ENCODE measurements at places on chromosomes 2 and 18.

DNA sequence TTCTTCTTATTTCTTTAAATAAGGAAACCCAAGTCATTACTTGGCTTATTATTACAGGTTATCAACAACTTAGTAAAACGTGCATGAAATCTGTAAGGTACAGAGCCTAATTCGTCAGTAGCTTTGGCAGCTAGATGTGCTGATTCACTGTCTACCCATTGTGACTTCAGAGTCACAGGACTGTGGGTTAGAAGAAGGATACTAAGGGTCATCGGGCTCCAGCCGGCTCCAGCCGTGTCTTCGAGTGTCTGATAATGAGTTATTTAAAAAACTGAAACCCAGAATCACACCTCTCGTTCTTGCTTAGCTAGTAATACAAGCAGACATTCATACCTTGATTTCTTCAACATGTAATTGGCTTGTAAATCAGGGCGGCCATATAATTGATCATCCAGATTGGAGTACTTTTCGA, 170.5 kb downstream of the FMNL2 start:
- peak; percentile 74 for DNase-seq

DNA sequence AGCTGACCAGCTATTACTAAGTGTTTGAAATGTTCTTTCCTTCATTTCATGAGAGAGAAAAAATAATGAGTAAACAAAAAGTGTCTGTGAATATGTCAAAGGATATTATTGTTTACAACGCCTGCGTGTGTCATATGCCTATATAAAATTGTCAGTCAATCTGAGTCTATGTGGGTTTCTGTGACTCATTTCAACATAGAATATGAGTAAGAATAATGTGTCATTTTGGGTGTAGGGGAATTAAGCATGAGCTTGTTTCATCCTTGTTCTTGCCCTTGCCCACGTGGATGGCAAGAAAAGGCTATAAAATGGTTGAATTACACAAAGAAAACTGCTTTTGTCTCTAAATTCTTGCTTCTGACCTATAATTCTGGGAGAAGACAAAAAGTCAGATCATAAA, 466.0 kb downstream of the PTH2R start:
- DNase-seq, result no peak

GRCh38 chr18:45664824-45665763, 49.8 kb downstream of the SLC14A2 start:
- DNase-seq, result peak; percentile 26

DNA sequence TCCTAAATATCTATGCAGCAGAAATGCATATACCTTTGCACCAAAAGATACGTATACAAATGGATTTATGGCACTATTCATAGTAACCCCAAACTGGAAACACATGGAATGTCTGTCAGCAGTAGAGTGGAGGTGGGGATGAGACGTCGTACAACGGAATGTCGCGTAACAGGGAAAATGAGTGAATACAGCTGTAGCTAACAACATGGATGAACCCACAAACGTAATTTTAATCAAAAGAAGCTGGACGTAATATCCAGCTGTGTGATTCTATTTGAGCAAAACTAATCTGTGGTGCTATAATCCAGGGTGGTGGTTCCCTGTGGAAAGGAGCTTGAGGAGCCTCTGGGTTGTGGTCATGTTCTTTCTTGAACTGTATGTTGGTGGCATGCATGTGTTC, 89.9 kb downstream of the MTA3 start:
- DNase-seq, result no peak

GRCh38 chr2:864501-865106, 86.0 kb upstream of the SNTG2 start:
- no peak for DNase-seq

DNA sequence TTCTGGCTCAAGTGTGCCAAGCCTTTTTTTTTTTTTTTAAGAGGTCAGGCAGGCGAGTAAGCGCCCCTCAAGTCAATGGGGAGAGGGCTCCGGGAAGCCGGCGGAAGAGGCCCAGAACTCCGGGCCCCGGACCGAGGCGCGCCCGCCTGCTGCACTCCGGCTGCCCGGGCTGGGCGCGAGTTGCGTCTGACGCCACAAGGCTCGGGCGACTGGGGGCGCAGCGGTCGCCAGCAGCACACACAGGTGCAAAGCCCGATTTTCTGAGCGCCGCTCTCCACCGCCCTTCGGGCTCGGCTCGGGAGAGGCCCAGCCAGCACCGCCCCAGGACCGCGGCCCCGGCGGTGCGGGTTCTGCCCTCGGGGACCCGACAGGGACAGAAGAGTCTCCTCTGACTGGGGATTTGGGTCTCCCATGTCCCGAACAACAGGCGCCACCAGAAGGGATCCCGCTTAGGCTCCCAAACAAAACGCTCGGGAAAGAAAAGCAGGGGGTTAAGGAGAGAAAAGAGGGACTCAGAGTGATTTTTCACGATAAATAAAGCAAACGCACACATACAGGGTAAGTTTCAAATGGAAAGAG, 787 bp downstream of the ERBB4 start:
- DNase-seq, result no peak

GRCh38 chr2:172168917-172169346, 66.2 kb upstream of the DLX2 start:
- peak; percentile 58 for DNase-seq

DNA sequence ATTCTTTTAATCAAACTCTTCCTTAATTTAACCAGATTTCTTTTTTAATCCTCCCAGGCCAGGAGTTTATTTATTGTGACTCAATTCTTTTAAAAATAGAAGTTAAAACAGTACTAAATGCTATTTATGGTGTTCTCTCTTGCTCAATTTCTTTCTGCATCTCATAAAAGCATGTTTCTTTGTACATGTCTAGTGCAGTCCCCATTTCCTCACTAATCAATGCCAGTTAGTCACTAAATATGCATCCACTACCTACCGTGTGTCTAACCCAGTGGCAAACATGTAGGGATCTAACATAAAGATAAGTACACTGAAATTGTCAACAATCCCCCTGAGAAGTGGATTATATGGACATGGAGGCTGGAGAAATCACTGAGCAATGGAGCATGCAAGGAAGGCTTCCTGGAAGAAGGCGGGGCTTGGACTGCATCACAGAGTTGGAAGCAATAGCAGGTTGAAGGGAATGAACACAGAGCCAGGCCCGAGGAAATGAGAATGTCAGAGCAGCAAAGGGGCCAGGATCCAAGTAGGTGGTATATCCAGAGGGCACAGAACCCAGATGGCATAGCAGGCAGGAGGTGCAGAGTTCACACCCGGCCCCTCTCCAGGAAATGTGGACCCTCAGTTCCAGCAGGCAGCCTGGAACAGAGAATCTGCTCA, 105.3 kb upstream of the FOSL2 start:
- DNase-seq, result no peak

DNA sequence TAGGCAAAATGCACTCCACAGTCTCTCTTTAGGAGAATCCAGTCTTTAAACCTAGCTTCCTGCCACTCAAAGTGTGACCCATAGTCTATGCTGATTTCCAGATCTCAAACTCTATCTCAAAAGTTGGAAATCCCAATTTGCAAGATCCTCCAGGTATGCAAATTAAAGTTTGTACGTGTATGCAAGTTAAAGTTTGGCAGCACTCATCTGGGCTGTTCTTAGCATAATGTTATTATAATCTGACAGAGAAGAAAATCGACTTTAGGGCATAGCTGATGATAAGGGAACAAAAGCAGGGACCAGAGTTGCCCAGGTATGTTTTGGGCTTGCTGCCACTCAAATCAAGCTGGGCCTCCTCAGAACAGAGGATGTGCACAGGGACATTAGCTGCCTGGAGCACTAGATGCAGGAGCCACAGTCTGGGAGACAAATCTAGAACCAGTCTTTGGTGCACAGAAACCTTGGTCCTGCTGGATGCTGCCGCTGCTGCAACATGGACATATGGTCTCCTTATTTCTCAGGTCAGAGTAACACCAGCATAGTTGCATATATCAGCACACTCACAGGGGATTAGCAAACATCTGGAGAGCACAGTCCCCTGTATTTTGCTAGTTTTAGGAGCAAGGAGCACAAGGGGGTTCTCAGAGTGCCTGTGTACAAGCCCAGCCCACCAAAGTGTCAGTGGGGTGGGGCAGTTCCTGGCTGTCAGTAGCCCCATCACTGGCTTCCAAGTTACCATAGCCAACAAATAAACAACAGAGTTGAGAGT, 242.6 kb downstream of the TTC32 start:
- no peak for DNase-seq

- DNase-seq, result no peak
These were observed 791.4 kb upstream of the FANCL start for GRCh38 chr2:59032499-59032898.

DNA sequence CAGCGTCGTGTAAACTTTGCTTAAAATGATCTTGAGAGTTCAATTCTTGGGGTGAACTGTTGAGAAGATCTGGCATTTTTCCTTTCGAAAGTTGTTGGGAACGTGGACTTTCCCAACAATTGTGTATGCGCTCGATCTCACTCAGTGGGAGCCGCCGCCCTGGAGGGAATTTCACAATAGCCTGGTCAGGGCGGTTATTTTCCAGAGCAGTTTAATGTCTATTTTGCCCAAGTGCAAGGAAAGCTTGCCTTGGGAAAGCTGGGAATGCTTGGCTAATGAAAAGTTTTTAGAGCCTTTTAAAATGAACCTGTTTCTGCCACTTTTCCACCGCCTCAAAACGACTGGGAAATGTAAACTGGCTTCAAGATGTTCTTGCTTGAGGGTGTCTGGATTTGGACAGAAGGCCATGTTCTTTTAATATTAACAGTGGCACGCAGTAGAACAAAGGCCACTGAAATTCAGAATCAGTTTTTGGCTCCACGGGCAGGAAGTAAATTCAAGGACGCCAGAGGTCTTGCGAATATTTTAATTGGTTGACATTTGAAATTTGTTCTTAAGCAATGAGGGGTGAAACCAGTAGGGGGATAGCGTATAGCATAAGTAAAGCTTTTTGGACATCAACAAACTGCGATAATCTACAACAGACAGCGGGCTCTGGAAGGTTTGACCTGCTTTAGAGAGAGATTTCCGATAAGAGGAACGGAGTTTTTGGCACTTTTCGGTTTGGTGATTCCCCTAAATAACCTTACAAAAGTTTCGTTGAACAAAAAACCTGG, 1.2 kb downstream of the CFLAR start:
- DNase-seq, result peak; percentile 81

- peak; percentile 62 for DNase-seq
These were observed 310.9 kb downstream of the PRKCE start for GRCh38 chr2:45962177-45962921.

DNA sequence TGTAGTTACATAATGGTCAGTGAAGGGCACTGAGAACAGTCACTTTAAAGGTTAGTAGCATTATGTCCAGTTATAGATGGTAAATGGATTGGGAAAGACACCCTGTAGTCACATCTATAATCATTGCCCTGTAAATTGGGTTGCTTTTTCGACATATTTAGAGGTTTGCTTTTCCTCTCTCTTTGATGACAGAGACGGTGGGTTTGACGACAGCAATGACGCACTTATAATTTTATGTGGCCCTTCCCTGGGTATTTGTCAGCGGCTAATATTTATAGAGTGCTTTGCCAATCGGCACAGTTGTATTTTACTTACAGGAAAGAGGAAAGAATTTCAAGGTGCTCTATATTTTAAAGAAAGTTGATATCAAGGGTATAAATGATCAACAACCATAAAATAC, 2.8 kb downstream of the CPS1 start:
- no peak for DNase-seq

- DNase-seq, result no peak
These were observed 100.2 kb upstream of the TEX51 start for GRCh38 chr2:126798276-126799140.

DNA sequence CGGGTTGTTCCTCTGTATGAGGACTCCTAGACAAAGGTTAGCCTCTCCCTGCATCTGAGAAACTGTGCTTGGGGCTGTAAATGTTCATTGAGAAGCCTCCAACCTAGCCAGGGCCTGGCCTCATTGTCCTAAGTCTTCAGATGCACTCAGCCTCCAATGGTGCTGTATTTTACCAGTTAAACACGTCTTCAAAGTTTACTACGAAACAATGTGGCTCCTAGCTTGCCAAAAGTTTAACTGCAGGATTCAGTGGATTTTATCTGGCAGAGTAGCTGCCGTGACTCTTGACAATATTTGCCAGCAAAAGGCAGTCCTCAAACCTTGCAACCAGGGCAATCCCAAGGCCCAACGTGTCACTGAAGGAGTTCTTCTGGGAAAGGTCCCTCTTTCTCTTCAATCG, 1.1 kb downstream of the PID1 start:
- no peak for DNase-seq

GRCh38 chr18:47050468-47050867, 15.0 kb upstream of the ELOA2 start:
- peak; percentile 33 for DNase-seq

DNA sequence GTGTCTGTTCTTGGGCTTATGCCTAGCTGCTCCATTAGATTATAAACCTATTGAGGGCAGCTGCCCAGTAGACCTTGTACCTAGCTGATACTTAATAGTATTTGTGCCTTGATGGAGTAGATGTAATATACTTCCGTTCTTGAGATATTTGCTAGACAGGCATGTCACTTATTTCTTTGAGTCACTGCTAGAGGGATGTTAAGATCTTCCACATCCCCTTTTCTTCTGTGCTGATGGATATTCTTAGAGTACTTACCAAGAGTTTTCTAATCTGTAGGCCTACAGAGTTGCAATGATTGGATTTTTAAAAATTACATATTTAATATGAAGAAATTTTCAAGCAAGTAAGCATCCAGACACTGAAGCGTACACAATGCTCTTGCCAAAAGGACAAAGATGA, 226.7 kb downstream of the TPGS2 start:
- DNase-seq, result no peak

DNA sequence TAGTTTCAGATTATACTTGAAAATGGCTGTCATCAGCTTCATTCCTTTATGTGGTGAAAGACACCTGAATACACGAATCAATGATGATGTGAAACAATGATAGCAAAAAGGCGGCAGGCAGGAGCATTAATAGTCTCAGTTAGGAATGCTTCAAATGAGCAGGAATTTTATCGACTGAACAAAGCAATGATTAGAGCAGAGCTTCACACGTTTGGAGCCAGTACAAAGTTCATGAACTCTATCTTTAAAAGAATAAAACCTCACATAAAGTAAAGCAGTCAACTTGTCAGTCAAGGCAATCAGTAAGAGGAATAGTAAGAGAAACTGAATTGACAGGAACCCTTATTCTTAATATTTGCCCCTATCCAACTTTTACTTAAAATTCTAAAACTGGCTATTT, 78.4 kb upstream of the SERTAD2 start:
- no peak for DNase-seq

DNA sequence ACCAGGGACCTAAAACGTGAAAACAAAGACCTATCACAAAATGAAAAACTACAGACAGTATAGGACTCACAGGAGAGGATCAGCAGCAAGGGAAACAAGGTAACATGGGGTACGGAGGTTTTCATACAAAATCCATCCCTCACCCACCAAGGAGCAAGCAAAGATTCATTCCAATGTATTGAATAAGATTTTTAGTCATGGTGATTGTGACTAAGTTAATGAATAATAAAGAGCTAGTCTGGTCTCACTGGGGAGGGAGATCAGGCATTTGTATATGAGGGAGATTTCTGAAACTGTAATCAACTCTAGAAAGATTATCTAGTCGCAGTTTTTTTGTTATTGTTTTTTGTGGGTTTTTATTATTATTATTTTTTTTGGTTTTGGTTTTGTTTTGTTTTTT, 336.5 kb upstream of the MMADHC start:
- DNase-seq, result peak; percentile 58

GRCh38 chr2:153096272-153096671, 377.9 kb downstream of the ARL6IP6 start:
- DNase-seq, result no peak
